ENCODE measurements at places on chromosomes 7 and 10.

- DNase-seq = no peak
Measured at GRCh38 chr7:99601656-99602310, 3.7 kb downstream of the TMEM225B start.

- no peak for DNase-seq
Measured at GRCh38 chr7:155268921-155269650, 28.6 kb upstream of the INSIG1 start.

- DNase-seq = no peak
Measured at GRCh38 chr7:132777414-132777813, 201.1 kb upstream of the PLXNA4 start.

DNA sequence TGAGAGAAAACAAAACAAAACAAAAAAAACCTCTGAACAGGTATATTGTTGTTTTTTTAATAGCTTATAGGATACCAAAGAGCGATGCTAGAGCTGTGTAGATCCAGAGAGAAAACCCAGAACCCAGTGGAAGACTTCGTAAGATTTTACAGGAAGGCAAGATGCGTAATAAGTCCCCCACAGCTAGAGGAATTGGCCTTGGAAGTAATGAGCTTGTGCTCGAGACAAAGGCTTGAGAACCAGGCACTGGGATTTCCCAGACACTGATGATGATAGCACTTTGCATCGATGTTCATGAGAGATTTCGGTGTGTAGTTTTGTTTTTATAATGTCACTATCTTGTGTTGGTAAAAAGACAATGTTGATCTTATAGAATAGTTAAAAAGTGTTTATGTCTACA lies 821.5 kb upstream of the IGFBP3 start:
- DNase-seq = no peak

DNA sequence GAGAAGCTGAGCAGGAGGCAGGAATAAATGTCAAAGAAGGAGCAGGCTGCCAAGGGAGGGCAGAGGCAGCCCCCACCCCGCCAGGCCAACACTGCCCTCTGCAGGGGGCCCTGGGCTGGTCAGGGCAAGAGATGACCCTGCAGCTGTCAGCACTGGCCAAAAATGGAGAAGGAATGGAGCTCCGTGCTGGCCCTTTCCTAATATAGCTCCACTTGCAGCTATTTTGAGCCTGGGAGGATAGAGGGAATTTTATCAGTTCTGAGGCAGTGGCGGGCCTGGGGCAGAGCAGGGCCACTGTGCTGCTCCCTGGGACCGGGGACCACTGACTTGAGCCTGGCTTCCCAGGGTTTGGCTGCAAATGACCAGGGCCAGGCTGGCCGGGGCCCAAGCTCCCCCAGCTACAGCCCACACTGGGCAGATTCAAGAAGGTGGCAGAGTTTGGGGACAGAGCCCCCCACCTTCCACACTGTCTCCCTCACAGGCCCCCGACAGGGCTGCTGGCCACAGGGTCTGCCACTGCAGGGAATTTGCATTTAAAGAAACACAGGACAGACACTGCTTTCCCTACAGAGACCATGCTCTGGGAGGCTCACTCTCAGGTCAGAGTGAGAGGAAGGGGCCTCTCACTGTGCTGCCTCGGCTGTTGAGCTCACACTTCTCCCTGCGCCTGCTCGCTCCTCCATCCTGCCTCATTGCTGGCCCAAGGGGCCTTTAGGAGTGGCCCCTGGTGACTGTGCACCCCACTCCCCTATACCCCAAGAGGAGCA lies 16.2 kb downstream of the LDB3 start:
- no peak for DNase-seq

GRCh38 chr7:54877683-54878082 lies 118.7 kb upstream of the SEC61G start:
- no peak for DNase-seq

- no peak for DNase-seq
Measured at GRCh38 chr7:1193593-1194424, 33.8 kb upstream of the ZFAND2A start.

Measured in stimulated activated CD8-positive, alpha-beta memory T cell treated with anti-CD3 and anti-CD28 coated beads, Interleukin-15, amount 100 ng/mL, for 48 hours (primary cell).